ENCODE measurements at places on chromosomes 16 and 17.

- no peak for DNase-seq
Observed at GRCh38 chr17:4808378-4808767, 1.4 kb downstream of the PLD2 start.

- DNase-seq = no peak
Observed at GRCh38 chr17:17757956-17758845, 76.9 kb downstream of the RAI1 start.

DNA sequence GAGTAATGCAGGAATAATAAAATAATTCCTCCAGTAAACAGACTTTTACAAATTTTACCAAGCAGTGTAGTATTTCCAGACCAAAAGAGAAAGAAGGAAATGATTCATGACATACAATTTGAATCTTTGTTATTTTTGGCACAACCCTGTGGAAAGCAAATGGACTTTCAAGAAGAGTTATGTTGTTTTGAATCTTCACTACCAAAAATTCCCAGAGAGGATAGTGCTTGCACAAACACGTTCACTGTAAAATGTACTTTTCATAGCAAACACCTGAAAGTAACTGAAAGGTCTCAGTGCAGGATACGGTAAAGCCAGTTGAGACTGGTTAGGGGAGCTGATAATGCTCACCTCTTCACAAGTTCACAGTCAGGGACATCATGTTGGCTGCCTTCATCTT, 107.1 kb downstream of the USP22 start:
- no peak for DNase-seq

- no peak for DNase-seq
Observed at GRCh38 chr17:52181782-52182181, 23.3 kb upstream of the CA10 start.

GRCh38 chr17:69962436-69962995, 112.5 kb upstream of the KCNJ16 start:
- no peak for DNase-seq

GRCh38 chr17:80312621-80313135, 52.0 kb downstream of the RNF213 start:
- DNase-seq = no peak

GRCh38 chr16:53974484-53975080, 270.6 kb downstream of the FTO start:
- no peak for DNase-seq

- DNase-seq = no peak
Observed at GRCh38 chr16:54746596-54746995, 184.1 kb upstream of the IRX5 start.

GRCh38 chr17:3557768-3558583, at the start of gene TRPV3:
TRPV3 (minus strand) TSS chr17:3557812; CDS start chr17:3554850, 2,962 bp downstream.
- no peak for DNase-seq

- DNase-seq = no peak
Observed at GRCh38 chr17:48335858-48336500, 94.0 kb downstream of the SKAP1 start.

GRCh38 chr17:4116516-4116915, 26.3 kb downstream of the ZZEF1 start:
- DNase-seq = no peak

- DNase-seq = no peak
Observed at GRCh38 chr17:78185981-78186691, 716 bp downstream of the TK1 start.

GRCh38 chr17:62916684-62917571, 49.1 kb upstream of the TANC2 start:
- DNase-seq = no peak

DNA sequence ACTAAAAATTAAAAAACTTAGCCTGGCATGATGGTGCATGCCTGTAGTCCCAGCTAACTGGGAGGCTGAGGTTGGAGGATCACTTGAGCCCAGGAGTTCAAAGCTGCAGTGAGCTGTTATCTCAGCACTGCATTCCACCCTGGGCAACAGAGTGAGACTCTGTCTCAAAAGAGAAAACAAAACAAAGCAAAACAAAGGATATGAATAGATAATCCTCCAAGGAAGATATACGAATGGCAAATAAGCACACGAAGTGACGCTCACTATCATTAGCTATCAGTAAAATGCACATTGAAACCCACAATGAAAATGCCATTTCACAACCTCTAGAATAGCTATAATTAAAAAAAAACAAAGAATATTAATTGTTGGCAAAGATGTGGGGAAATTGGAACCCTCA, 386.2 kb upstream of the CCL2 start:
- no peak for DNase-seq

- no peak for DNase-seq
Observed at GRCh38 chr16:63447121-63447520, 1410.9 kb upstream of the CDH8 start.

GRCh38 chr17:46847204-46848191, 3.9 kb upstream of the WNT9B start:
- no peak for DNase-seq

DNA sequence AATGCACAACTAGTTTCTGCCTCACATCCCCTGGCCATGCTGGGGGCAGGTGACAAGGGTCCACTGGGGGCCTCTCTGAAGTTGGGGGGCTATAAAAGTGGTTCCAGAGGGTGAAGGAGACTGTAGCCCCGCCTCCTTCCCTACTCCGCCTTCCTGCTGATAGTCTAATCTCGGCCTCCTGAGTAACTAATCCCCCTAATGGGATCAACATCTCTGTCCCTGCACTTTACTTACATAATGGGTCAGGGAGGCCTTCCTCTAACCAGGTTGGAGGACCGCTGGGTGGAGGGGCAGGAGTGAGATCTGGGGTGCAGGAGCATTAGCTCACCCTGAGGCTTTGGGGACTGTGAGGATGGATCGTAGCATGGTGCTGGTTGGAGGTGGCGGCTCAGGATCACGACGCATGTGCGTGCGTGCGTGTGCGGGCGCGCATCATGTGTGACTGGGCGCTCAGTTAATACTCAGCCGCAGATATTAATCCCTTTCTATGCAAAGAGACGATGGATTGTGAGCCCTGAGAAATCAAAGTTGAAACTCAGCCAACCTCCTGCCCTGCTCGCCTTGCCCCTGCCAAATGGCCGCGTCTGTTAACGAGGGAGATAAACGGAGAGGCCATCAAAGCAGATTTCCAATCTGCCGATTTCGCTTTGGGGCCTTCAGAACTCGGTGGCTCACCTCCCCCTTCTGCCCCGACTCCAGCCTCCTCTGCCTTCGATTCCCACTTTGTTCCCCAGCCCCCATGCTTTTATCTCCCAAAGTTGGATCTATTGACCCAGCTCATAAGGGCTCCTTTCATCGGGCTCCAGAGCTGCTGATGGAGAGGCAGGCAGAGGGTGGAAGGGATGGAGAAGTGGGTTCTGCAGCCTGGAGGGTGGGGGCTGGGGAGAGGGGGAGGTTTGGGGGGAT, 107.3 kb downstream of the SDK2 start:
- DNase-seq = no peak

- no peak for DNase-seq
Observed at GRCh38 chr17:1035546-1036170, 38.7 kb downstream of the TIMM22 start.

- no peak for DNase-seq
Observed at GRCh38 chr17:4173781-4174180, 30.8 kb downstream of the CYB5D2 start.

DNA sequence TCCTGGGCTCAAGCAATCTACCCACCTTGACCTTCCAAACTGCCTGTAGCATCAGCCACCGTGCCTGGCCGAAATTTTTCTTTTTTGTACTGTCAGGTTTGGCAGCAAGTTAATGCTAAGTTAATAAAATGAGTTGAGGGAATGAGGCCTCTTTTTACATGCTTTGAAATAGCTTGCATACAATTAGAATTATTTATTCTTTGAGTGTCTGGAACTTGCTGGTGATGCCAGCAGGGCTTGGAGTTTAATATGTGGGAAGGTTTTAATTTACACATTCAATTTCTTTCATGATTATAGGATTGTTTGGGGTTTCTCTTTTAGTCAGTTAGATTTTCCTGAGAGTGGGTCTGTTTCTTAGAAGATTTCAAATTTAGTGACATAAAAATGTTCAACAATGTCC, 31.2 kb upstream of the MSI2 start:
- no peak for DNase-seq

DNA sequence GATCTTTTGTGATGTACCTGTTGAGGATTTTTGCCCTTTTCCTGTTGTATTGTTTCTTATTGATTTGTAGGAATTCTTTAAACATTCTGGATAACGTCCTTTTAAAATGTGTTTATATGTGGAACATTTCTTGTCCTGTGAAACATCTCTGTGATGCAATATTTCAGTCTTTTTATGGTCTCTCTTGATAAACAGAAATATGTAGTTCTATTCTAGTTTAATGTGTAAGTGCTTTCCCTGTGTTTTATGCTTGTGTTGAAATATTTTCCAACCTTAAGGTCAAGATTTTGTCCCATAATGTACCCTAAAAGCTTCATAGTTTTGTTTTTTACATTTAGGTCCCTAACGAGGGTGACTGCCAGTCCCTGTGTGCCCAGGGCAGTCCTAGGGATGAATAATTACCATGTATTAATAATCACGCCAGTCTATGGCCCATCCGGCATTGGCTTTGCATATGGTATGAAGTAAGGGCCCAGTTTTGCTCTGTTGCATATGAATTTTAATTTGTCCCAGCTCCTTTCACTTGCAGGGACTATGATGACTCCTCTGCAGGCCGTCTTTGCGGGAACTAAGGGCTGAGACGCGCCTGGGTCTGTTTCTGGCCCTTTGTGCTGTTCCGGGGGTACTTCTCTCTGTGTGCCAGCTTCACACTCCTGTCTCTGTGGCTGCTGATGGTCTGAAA, 44.2 kb downstream of the RPTOR start:
- DNase-seq = no peak

- DNase-seq = no peak
Observed at GRCh38 chr17:80295146-80295545, 34.5 kb downstream of the RNF213 start.

- DNase-seq = no peak
Observed at GRCh38 chr16:19177111-19177739, 9.2 kb downstream of the SYT17 start.

- DNase-seq = no peak
Observed at GRCh38 chr16:14608604-14609003, 21.5 kb downstream of the PARN start.

- DNase-seq = no peak
Observed at GRCh38 chr17:71777048-71777640, 343.7 kb upstream of the SOX9 start.

GRCh38 chr17:57313097-57313835, 56.9 kb downstream of the MSI2 start:
- no peak for DNase-seq

DNA sequence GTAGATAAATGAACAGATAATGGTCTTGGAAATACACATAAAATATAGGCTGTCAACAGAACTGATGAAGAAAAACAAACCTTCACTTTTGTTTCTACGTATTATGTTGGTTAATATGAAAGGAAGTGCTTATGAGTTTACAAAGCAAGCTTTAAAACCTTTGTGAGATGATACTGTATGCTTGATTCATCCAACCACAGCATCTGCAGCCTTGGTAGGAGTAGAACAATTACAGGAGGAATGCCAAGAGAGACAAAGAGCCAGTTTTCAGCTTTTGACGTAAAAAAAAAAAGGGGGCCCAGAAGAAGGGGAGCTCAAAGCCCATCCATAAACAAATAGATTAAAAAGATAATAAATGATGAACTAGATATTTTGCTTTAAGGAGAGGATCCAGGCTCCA, 13.3 kb downstream of the FAM20A start:
- no peak for DNase-seq

DNA sequence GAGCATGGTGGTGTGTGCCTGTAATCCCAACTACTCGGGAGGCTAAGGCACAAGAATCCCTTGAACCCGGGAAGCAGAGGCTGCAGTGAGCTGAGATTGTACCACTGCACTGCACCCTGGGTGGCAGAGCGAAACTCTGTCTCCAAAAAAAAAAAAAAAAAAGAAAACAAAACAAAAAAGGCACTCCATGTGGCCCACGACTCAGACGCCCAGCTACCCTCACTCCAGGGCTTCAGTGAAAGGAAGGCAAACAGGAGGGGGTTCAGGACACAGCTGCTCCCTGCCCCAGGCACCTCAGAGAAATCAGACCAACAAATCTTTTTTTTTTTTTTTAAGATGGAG, 91.7 kb downstream of the LITAF start:
- DNase-seq = no peak

DNA sequence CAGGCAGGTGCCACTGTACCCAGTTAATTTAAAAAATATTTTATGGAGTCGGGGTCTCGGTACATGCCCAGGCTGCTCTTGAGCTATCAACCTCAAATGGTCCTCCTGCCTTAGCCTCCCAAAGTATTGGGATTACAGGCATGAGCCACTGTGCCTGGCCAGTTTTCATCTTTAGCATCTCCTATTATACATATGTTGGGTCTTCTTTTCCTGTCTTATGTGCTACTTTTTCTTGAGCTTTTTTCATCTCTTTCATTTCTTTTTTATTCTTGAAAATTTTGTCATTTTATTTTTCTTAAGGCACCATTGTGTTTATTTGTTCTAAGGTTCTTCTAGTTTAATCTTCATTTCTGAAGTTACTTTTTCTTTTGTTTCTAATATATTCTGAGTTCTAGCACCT, 20.7 kb downstream of the BANP start:
- no peak for DNase-seq

- DNase-seq = no peak
Observed at GRCh38 chr17:57860414-57860999, 10.7 kb upstream of the MRPS23 start.

DNA sequence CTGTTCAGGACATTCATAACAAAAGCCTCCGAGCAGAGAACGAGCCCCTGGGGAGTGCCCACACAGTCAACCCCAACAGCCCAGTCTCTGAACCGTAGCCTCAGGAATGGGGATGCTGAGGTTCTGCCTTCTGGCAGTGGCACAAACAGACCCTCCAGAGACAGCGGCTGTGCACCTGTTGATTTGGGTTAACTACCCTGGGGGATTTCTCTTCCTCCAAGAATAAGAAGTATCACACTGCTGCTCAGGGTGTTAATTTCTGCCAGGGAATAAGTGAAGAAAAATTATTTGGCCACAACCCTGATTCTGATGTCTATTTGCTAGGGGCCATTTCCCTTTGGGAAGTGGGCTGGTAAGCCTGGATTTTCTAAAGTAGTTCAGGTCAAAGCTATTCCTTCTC, 51.0 kb upstream of the PIRT start:
- DNase-seq = no peak

GRCh38 chr16:4882633-4883285, 35.5 kb downstream of the UBN1 start:
- no peak for DNase-seq

GRCh38 chr17:76147211-76148014, 6.4 kb upstream of the FOXJ1 start:
- DNase-seq = no peak
